ENCODE measurements at places on chromosomes 7 and 10. TPM values are rescaled to one million over a fixed set of nuclear protein-coding genes. Genes with fewer than 3 reads are reported as not detected.

Gene EBF3
- 1.2 TPM for total RNA-seq

Gene AKR1C4
- total RNA-seq: not detected

Gene C7orf33
- total RNA-seq: not detected

Gene FAM3C
- total RNA-seq: 76.4 TPM

Gene PIP
- not detected for total RNA-seq

Gene PALD1
- 5.6 TPM for total RNA-seq

Gene MSS51
- total RNA-seq: 4.9 TPM

Gene PIK3AP1
- 0.25 TPM for total RNA-seq

Gene TRA2A
- total RNA-seq: 154 TPM

Gene LRRD1
- 0.50 TPM for total RNA-seq

Measured in mesothelial cell of epicardium (in vitro differentiated cells).